ENCODE measurements at places on chromosomes 7 and 10.

DNA sequence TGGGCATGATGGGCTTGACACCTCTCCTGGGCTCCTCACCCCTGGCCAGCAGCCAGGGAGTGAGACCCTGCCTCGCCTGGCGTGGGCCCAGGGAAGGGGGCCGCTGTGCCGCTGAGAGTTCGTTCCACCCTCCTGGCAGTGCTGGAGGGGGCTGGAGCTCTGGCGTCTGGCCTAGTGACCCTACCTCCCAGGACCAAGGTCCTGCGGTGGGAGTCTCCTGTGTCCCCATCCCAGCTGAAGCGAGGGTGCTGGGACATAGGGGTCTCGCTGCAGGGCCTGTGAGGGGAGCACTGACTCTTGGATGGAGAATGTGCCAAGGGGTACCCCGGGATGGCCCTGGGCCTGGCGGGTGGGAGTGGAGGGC, 1.2 kb downstream of the GTF2IRD1 start:
- DNase-seq: no peak

DNA sequence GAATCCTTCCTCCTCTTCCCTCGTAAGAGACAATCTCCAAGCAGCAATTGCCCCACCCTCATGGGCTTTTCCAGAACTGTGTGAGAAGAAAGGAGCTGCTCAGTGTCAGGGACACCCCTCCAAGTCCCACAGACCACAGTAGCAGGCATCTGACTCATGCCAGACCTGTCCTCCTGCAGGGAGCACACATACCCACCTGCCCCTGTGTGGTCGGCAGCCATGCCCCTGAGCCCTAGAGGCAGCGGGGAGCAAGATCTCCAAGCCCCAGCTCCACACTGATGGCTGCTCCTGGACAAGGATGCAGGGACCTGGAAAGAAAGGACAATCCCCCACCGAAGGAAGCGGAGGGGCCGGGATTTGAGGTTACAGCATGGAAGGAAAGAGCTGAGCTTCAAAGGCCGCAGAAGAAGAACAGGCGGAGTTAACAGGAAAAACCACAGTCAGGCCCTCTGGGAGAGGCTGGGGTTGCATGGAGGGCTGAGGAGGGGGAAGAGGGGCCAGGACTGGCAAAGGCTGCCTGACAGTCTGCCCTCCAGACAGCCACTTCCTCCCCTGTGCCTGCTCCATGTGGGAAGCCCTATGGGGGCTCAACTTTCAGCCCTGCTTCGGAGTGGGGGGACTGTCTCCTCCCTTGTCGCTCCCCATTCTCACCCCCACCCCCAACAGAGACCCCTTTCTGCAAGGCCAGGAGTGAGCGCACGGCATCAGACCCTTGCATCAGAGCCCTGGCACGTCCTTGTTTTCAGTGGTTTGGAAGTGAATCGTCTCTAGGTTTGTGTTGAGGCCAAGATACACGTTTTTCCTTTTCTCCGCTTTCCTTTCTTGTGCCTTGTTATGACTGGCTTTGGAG, 46.8 kb downstream of the ASB13 start:
- no peak for DNase-seq

GRCh38 chr7:40093631-40094350, 40.6 kb downstream of the MPLKIP start:
- no peak for DNase-seq

DNA sequence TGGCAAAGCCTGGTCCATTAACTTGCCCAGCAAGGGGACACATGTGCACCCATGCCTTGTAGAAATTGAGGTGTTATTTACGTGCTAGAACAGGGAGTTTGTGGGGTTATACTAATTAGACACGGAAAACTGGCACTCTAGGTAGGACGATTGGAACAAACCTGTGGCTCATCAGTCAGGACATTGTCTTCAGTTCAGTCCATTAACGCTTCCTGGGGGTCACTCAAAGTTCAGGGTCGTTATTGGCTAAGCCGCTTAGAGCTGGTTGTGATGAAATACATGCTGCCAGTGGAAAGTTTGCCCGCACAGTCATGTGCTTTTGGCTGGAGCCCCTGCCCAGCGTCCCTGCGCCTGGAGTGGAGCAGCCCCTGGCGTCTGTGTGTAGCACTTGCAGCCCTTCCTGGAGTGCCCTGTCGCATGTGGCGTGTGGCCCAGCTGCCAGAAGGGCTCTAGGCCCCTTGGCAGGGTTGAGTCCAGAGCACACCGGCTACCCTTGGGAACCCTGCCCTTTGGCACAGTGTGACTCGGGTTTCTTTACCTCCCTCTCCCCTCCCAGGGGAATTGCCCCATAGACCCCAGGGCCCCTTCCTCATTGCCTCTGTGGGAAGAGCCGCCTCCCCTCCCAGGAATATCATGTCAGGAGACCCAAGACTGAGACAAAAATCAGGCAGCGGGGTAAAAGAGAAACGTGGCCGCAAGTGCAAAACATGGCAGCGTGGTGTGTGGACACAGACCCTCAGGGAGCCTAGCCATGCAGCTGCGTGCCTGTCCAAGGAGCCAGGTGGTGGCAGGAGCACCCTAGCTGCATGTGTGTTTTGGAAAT, 9.8 kb downstream of the ZNF775 start:
- DNase-seq: no peak

DNA sequence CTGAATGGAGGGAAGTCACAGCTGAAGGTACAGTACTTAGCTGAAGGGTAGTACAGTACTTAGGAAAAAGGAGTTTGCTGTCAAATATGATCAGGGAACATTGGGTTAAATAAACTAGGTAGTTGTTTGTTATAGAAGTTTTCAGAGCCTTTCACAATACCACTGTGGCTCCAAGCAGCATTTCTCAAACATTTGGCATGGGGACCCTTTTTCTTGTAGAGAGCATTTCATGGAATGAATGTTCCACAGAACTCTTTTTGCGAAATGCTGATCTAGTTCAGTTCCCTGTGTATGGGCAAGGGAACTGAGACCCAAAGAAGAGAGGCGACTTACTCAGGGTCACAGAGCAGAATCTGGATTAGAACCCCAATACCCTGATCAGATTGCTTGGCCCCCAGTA, 31.5 kb upstream of the DDX50 start:
- no peak for DNase-seq

DNA sequence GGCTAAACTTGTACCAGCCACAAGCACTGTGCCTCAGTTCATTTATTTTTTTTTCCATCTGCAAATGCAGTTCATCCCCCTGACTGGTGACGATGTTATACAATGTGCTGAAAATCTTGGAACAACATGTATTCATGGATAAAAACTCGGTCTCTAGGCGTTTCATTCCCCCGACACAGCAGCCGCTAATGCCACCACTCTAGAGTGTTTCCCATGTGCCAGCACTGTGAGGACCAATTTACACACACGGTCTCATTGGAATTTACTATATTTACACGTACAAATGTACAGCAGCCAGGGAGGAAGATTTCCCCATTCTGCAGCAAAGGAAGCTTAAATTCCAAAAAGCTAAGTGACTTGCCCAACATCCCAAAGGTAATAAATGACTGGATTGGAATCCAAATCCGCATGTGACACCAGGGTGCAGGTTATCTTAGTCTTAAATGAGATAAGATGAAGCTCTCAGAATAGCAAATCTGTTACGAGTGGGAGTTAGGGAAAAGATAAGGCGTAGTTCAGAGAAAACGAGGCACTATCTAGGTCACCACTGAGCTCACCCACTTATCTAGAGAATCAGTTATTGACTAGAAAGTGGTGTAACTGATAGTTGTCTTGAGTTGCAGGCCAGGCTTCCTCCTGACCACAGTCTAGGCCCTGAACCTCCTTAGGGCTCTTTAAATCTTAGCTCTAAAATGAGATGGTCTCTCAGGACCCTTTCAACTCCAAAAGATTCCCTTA, 36.7 kb downstream of the FAM107B start:
- no peak for DNase-seq

GRCh38 chr7:1105189-1105588, 17.3 kb downstream of the GPER1 start:
- DNase-seq: no peak

DNA sequence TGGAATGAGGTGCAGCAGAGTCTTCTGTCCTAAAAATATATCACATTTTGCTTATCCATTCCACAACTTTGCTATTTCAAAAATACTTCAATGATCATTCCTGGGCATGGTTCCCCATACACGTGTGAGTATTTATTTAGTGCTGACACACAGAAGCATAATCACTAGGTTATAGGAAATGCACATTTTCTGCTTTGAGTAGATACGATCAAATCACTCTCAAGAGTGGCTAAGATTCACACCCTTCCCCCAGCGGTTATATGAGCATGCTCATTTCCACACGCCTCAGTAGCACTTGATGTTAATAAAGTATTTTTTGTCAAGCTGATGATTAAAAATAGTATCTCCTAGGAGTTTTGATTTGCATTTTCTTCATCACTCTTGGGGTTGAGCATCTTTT, 93.5 kb upstream of the LRRC4 start:
- no peak for DNase-seq

DNA sequence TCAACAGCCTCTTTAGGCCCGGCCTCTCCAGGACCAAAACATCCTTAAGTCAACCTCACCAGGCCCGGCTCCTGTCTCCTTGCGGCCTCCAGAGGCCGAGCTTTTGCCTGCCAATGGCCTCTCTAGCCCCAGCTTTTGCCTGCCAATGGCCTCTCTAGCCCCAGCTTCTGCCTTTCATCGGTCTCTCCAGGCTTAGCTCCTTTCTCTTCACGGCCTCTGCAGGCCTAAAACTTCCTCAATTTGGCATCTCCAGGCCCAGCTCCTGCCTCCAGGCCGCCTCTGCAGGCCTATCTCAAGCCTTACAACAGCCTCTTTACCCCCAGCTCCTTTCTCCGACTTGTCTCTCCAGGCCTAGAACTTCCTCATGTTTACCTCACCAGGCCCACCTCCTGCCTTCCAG, 15.7 kb upstream of the TMEM248 start:
- no peak for DNase-seq

- DNase-seq: no peak
These were observed 18.9 kb upstream of the SUV39H2 start for GRCh38 chr10:14859775-14860174.

DNA sequence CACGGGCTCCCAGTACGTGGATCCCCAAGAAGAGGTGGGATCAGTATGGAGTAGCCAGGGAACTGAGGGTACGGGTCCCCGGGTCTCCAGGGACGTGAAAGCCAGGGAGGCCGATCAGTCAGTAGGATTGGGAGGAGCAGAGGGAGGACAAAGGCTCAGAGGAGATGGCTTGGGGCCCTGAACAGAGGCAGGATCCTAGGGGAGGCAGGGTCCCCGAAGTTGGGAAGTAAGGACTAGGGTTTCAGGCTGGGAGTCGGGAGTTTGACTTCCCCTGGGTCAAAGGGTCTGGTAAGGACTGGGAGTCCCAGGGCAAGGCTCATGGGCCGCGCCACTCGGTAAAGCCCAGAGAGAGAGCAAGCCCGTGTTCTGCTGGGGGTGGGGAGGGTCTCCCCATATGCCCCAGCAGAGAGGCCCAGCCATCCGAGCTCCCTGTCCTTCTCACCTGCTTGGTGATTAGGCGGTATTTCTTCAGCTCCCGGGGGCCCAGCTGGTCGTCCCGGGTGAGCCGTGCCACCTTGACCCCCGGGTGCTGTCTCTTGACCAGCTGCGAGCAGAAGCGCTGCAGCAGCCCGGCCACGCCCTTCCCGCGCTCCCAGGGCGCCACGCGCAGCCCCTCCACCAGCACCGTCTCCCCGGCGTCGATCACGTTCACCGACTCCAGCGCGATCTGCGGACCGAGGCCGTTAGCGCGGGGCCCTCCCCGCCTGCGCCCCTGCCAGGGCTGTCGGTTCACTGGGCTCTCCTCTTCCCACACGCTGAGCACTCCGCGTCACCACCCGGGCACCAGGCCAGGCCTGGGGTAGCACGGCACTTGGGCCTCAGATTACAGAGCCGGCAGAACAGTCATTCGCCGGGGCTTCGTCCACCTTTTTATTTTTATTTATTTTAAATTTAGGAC, 7.0 kb downstream of the NAT16 start:
- no peak for DNase-seq

DNA sequence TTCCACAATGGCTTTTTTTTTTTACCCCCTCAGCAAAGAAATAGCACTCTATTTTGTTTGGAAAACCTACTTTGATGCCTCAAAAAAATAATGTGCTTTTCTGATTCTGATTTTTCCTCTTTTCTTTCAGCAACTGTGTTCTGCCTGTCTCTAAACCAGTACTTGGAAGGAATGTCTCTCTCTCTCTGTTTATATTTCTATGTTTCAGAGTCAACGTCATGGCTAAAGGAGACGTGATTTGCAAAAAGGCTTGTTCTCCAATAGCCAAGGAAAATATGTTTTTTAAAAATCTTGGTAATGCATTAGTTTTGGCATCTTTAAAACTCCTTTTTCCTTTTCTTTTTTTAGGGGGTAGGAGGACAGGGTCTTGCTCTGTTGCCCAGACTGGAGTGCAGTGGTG, 56.0 kb upstream of the SDK1 start:
- no peak for DNase-seq

- no peak for DNase-seq
These were observed 16.6 kb downstream of the CHCHD3 start for GRCh38 chr7:133065301-133065700.

DNA sequence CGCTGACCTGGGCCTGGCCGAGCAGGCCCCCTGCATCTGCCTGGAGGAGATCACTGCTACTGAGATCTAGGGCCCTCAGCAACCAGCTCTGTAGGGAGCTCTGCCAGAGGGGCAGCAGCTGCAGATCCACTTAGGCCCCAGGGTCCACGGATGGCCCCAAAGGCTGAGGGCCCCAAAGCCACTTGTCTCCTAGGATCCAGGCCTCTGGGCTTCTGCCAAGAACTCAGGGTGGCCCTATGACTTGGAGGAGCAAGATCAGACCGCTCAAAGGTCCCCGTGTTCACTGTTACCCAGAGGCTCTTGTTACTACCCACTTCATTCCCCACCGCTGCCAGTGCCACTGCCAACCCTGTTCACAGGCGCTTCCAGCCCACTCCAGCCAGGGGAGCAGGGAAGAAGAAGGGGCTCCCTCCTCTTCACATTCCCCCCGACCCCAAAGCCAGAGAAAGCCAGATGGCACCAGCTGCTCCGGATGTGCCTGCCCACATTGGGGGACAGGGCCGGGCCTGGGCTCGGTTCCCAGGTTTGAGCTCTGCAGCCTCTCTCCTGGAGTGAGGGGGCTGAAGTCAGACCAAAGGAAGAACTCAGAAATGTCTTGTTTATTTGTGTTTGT, 7.6 kb downstream of the LZTS2 start:
- no peak for DNase-seq

GRCh38 chr10:128345353-128345752, 219.1 kb upstream of the MKI67 start:
- DNase-seq: no peak

- no peak for DNase-seq
These were observed 19.9 kb downstream of the CASD1 start for GRCh38 chr7:94529516-94529915.

GRCh38 chr7:128192497-128193142, 48.5 kb upstream of the LEP start:
- DNase-seq: no peak

GRCh38 chr10:9334270-9334669, 1279.8 kb downstream of the GATA3 start:
- DNase-seq: no peak

DNA sequence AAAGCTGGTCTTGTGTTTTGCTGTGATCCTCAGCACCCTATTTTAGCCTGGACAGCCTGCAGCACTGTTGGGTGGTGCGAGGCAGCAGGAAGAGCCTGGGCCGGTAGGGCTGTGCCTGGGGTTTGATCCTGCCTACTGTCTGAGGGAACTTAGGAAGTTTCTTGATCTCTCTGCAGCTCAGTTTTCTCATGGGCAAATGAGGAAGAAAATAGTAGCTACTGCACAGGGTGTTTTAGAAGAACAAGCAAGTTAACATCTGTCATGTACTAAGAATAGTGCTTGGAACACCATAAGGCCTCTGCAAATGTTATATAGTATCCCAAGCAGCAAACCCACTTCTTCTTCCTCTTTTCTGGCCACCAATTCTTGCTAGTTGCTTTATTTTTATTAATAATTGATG, 12.0 kb upstream of the AGR2 start:
- DNase-seq: no peak

- DNase-seq: no peak
These were observed 7.7 kb downstream of the GHRHR start for GRCh38 chr7:30971440-30971839.
